ENCODE measurements at places on chromosomes 2 and 18.

DNA sequence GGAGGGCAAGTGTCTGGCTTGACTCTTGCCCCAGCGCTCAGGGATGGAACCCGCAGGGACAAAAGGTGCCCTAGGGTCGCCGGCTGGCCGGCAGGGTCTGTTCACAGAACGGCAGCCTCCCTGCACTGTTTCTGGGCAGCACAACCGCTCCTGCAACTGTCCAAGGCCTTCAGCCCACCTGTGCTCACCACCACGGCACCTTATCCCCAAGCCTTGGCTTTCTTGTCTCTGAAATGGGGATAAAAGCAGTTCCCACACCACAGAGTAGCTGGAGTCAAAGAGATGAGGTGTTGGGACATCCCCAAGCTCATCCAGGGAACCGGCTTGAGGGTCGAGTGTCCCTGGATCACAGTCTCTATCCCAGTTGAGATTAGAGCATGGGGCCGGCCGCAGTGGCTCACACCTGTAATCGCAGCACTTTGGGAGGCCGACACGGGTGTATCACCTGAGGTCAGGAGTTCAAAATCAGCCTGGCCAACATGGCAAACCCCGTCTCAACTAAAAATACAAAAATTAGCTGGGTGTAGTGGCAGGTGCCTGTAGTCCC is 4.7 kb downstream of the SNORC start:
- no peak for DNase-seq

DNA sequence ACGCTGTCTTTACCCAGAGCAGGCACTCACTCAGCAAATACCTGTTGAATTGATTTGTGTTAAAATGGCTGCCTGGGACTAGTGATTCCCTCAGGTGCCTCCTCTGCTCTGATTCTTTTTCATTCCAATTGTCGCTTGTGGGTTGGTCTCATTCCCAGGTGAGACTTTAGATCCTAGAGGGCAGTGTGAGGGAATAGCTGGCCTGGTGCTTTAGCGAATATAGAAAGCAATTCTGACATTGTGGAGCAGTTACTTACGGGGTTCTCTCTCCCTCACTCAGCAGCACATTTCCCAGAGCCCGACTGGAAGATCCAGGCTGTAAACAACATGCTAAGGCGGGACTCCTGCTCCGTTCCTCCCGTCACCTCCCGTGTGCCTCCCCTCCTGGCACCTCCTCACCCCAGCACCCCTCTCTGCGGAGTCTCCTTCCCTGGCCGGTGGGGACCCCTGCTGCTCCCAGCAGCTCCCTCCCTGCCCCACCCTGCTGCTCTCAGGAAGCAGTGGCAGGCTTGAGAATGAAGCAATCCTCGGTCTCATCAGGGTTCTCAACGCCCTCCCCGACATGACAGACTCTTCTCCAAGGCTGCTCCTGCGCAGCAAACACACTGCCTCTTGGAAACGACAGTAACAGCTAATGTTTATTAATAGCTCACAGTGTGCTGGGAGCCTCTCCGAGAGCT is 26.9 kb downstream of the CELF4 start:
- no peak for DNase-seq

DNA sequence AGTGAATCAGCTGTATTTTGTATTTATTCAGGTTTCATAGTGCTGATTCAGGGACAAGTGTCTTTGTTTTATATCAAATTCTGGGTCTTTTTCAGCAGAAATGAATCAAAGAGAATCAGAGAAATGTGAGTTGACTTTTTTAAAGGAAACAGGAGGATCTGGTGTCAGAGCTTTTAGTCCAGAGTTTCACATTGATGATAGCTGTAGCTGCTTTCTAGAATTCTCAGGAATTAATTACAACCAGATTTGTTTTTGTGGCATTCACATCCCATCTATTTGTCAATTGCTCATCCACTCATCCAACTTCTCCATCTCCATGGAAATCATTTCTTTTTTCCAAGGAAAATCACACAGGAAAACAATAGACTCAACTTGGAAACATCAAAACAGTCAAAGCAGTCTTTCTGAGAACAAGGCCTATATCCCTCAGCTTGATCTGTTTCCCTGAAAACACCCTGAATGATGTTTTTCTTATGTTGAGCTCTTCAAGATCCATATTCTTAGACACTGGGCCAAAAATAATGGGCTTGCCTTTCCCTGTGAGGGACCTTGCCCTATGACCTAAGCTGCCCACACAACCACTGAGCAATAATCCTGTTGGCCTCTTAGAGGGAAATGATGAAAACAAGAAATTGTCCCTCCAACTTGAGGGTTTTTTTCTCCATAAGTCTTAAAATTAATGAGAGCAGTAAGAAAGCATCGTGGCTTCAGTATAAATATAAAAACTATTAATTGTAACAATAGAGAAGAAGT is 249.5 kb upstream of the FN1 start:
- DNase-seq: no peak

GRCh38 chr2:181887045-181887444 is 4.5 kb upstream of the ITPRID2 start:
- DNase-seq: no peak

- DNase-seq: peak; percentile 35
Observed at GRCh38 chr2:159497256-159497655, 119.1 kb downstream of the BAZ2B start.

- DNase-seq: no peak
Observed at GRCh38 chr2:71283131-71283530, 48.5 kb upstream of the ZNF638 start.

DNA sequence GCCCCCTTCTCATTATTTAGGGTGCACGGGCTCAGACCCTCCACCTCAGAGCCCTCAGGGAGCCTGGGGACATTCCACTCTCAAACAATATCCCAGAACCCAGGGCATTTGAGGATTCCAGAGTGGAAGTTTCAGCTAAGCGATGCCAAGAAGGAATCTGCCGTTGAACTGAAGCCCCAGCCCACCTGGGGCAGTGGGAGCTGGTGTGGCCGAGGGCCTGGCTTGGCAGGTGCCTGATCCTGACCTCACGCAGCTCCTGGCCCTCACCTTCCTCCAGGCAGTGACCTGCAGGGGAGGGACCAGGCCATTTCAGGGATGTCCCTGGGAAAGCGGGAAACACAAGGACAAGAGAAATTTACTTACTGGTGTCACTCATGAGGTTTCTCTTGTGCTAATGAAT is 58.2 kb downstream of the ACKR3 start:
- no peak for DNase-seq

DNA sequence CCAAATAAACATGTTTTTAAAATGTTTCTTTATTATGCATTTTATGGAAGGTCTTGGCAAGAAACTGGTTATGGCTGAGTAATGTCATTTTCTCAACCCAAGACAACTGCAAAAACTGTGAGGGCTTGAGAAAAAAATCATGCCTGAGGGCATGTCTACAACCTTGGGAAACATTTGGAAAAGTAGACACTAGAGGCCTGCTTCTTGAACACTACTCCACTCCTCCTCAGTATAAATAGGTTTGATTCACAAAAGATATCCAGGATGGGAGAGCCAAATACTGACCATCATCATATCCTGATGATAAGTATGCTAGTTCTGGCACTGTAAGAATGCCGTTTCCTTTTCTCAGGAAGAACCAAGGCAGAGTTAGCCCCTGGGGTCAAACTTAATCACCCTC is 71.1 kb downstream of the OSR1 start:
- no peak for DNase-seq

DNA sequence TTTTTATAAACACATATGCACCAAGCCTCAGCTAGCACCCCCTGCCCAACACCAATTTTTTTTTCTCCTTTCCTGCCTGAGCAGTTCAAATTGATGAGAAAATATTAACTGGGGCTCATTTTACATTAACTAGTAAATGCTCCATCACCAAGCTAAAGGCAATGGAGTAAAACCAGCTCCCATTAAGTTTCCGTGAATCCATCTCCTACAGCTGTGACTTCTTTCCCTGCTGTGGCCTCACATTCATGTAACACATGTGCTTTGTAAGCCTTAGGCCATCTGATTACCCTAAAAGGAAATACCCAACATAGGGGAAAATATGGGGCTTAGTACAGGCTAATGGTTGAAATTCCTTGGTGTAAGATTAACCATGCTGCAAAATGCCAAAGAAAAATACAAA is 60.8 kb downstream of the DNER start:
- DNase-seq: no peak

DNA sequence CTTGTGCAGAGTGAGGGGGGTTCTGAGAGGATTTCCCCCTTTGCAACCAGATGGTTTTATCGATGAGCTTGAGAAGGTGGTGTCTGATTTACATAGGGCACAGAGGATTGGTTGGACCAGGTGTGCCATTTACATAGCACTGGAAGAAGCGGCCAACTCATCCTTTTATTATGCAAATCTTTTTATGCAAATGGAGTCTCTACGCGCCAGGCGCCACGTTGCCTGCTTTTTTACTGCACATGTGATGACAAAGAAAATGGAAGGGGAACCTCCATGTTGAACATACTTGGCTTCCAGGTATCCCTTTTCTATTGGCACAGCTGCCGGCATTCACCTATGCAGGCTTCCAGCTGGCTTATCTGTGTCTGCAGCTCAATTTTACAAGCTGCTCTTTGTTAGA is 18.4 kb upstream of the TXNL4A start:
- no peak for DNase-seq

- no peak for DNase-seq
Observed at GRCh38 chr2:226524381-226524843, 275.2 kb downstream of the IRS1 start.

- DNase-seq: no peak
Observed at GRCh38 chr2:215366440-215367032, 54.7 kb downstream of the ATIC start.

- peak; percentile 93 for DNase-seq
Observed at GRCh38 chr2:218282173-218282991, 9.9 kb downstream of the TMBIM1 start.

DNA sequence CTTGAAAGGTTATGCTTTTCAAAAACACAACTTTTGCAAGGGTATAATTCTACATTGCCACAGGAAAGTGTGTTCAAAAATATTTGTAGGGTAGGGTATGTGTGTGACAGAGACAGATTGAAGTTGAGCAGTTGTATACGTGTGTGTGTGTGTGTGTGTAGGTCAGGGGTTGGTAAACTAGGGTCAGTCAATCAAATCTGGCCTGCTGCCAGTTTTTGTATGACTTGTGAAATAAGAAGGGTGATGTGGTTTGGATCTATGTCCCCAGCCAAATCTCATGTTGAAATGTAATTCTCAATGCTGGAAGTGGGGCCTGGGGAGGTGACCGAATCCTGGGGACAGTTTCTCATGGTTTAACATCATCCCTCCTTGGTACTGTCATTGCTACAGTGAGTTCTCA is 148.2 kb downstream of the CERS6 start:
- DNase-seq: no peak

GRCh38 chr2:36886664-36887063 is 79.7 kb downstream of the STRN start:
- no peak for DNase-seq

GRCh38 chr2:173016451-173016850 is 59.2 kb upstream of the MAP3K20 start:
- no peak for DNase-seq

GRCh38 chr18:58997811-58998337 is 133.2 kb downstream of the ZNF532 start:
- DNase-seq: no peak

- no peak for DNase-seq
Observed at GRCh38 chr2:174726212-174726611, 38.1 kb downstream of the CHRNA1 start.

- DNase-seq: no peak
Observed at GRCh38 chr2:65386989-65387388, 45.4 kb downstream of the SPRED2 start.

DNA sequence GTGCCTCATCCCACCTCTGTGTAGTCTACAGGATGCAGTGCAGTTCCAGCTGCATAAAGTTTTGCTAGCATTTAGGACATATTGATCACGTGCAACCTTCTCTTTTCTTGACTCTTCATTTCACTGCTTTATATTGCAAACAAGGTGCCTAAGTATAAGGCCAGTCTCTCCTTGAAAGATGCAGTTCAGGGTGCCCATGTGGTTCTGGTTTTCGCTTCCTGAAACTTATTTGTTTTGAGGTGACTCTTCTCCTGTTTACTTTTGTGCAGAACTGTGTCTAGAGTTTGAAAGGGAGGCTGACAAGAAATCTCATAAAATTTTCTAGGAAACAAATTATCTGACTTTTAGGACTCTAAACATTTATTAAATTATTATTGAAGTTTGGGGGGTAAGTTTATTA is 189.9 kb downstream of the UBE2E3 start:
- DNase-seq: no peak

DNA sequence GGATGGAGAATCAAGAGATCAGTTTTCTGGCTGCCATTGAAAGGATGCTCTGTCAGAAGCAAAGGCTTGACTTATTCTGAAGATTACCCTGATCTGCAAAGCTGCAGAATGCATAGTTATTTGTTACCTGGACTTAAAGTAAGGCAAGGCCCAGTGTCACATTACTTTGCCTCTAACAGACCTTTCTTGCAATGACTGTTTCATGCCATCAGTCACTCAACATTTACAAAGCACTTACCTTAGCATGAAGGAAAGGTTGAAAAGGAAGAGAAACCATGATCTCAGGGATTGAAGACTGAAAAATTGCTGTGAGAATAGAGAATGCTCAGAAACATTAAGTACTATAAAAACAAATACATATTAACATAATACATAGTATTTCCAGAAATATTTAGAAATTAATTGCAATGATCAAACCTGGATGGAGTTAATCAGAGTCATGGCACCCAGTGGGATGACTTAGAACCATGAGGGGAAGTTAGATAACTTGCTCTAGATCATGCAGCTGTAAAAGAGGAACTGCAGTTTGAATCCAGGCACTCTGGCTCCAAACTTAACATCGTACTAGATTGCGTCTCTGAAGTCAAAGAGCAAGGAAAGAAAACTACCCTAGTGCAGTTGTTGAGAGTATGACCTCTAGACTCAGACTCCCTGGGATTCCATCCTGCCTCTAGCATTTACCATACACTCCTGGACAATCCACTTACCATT is 26.5 kb upstream of the FAM117B start:
- no peak for DNase-seq

DNA sequence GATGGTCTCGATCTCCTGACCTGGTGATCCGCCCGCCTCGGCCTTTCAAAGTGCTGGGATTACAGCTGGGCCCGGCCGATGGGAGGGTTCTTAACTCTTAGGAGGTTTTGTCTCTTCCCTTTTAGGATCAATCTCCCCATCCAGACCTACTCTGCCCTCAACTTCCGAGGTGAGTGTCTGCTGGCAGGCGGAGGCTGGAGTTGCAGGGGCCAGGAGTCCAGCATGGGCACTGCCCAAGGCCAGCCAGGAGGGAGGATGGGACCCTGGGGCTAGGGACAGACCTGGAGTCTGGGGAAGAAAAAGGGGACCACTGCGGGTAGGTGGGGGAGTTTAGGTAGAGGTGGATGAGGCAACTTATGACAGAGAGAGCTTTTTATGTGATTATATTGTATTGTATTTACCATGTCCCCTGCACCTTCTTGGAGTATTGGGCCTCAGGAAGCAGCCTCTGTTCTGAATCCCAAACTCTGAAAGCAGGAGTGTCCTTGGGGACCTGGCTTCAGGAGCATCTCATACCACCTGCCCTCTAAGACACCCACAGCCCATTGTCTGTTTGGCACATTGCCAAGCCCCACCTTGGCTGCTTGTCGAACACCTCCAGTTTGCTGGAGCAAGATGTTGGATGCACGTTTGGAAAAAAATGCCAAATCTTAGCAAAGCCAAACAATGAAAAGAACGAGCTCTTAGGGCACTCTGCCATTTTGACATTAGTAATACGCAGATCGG is 5.6 kb downstream of the DES start:
- no peak for DNase-seq

GRCh38 chr2:53519918-53520841 is 247.4 kb upstream of the CHAC2 start:
- DNase-seq: no peak
